Adrenal gland (tissue), 19 donors: ENCODE measurements at places on chromosomes 6 and 20. TPM values are rescaled to one million over a fixed set of nuclear protein-coding genes. Genes with fewer than 3 reads are reported as not detected.

The PFDN4 gene
- 103 TPM for total RNA-seq

The DEFB132 gene
- not detected for total RNA-seq

The MRPS18A gene
- total RNA-seq = 59.0 TPM

The EYS gene
- total RNA-seq = not detected

The BMP2 gene
- total RNA-seq = 2.0 TPM

The CPXM1 gene
- total RNA-seq = 21.8 TPM

The FAM83D gene
- total RNA-seq = 0.14 TPM

The TAAR8 gene
- total RNA-seq = not detected

The VGLL2 gene
- total RNA-seq = not detected

The HLA-DRB5 gene
- not detected for total RNA-seq

The MAS1 gene
- total RNA-seq = not detected

The MDFI gene
- total RNA-seq = 5.1 TPM

The PTCRA gene
- total RNA-seq = not detected

The OR2H1 gene
- total RNA-seq = not detected

The ANKS1A gene
- 44.9 TPM for total RNA-seq

The INSM1 gene
- 0.44 TPM for total RNA-seq

The NTSR1 gene
- not detected for total RNA-seq

The IRAK1BP1 gene
- 7.5 TPM for total RNA-seq

The SS18L1 gene
- 10.1 TPM for total RNA-seq

The PLA2G7 gene
- total RNA-seq = 5.3 TPM

The BCKDHB gene
- total RNA-seq = 20.4 TPM

The C6orf163 gene
- total RNA-seq = 0.55 TPM

The MYB gene
- total RNA-seq = 0.17 TPM

The SLC16A10 gene
- 13.8 TPM for total RNA-seq

The ZKSCAN4 gene
- 6.2 TPM for total RNA-seq

The CALHM5 gene
- 0.77 TPM for total RNA-seq

The KCNQ5 gene
- total RNA-seq = 0.10 TPM

The SIRPA gene
- total RNA-seq = 73.7 TPM

The GUCA1A gene
- not detected for total RNA-seq

The KCNK16 gene
- not detected for total RNA-seq

The CALHM4 gene
- total RNA-seq = not detected

The ABRACL gene
- total RNA-seq = 10.0 TPM

The SULF2 gene
- 33.8 TPM for total RNA-seq

The KHDC1L gene
- total RNA-seq = not detected

The STX11 gene
- total RNA-seq = 4.0 TPM

The KCNQ2 gene
- total RNA-seq = 9.0 TPM

The CLPSL1 gene
- total RNA-seq = not detected

The HLA-DQB1 gene
- 208 TPM for total RNA-seq

The CST1 gene
- 1.3 TPM for total RNA-seq

The KLHDC3 gene
- 103 TPM for total RNA-seq

The MYL9 gene
- total RNA-seq = 1,128 TPM

The CALHM6 gene
- total RNA-seq = 9.9 TPM

The YWHAB gene
- total RNA-seq = 142 TPM

The PLEKHG1 gene
- 14.1 TPM for total RNA-seq

The BTNL2 gene
- total RNA-seq = not detected

The KIF6 gene
- 0.71 TPM for total RNA-seq

The FAM83B gene
- total RNA-seq = not detected

The DNAH8 gene
- not detected for total RNA-seq

The CCN2 gene
- 24.9 TPM for total RNA-seq

The GSS gene
- 80.0 TPM for total RNA-seq

The RSPH4A gene
- 0.36 TPM for total RNA-seq

The TM9SF4 gene
- total RNA-seq = 42.1 TPM

The SGK2 gene
- total RNA-seq = 4.6 TPM

The BHLHE23 gene
- total RNA-seq = not detected
